ENCODE measurements at places on chromosomes 6 and 20.

DNA sequence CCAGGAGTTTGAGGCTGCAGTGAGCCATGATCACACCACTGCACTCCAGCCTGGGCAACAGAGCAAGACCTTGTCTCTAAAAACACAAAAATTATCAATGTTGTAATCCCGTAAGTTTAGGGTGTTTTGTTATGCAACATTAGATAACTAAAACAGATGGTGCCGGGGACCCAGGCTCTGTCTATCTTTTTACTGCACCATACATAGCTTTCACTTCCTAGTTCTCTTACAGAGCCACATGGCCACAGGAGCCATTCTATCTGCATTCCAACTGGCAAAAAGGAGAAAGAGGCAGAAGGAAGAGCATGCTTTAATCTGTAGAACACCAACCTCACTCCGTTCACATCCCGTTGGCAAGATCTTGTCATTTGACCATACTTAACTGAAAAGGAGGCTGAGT lies 5.4 kb upstream of the TCF15 start:
- DNase-seq = no peak

DNA sequence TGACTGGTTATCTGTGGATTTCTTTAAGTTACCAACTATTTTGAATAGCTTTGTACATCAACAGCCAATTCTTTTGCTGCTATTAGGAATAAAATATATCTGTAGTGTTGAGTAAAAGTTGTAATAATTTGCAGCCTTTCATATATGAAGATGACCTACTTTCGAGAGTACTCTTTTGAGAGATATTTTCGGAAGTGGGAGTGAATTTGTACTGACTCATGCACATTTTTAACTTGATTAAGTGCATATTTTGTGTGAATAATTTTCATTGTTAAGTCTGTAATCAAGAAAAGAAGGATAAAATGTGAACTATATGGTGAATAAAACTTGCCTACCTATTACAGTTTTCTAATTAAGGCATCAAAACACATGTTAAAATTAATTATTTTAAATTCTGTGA lies 51.9 kb downstream of the L3MBTL3 start:
- no peak for DNase-seq

DNA sequence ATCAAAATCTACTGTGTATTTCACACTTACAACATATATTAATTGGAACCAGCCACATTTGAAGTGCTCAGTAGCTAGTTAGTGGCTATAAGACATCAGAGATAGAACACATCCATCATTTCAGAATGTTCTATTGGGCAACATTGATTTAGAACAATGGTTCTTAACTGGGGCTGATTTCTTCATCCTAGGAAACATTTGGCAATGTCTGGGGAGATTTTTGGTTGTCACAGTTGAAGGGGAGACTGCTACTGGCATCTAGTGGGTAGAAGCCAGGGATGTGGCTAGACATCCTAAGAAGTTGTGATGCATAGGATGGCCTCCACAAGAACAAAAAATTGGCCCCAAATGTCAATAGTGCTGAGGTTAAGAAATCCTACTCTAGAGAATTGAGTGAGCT lies 132.5 kb downstream of the OLIG3 start:
- no peak for DNase-seq

- DNase-seq = no peak
Measured at GRCh38 chr6:169424821-169425240, 171.2 kb upstream of the THBS2 start.

DNA sequence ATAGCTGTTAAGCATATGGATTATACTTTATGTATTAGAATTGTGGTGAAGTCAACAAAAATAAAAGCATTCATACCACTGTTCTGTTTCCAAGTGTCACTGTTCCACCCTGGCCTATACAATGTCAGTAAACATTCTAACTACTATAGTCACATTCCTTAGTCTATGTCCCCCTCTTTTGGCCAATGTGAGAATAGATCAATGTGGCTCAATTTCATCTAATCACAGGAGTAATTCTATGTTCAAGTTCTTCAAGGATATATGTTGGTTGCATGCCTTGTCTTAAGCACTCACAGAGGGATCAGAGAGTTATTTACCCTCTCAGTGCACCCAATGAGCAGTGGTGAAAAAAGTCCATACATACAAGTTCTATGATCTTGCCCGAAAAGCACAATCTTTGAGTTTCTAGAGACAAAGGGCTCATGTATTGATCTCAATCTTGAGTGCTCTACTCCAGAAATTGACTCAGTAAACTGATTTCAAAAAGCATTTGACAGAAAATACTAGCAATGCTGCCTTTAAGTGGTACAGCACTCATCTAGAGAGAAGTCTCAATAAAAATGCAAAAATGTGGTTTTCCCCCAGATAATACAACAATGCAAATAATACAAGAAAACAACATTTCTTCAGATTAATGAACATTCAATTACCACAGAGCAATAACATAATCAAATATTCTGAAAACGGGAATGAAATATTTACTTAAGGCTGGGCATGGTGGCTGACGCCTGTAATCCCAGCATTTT lies 16.5 kb downstream of the SMLR1 start:
- no peak for DNase-seq

Data from head of caudate nucleus (tissue), 42 donors.